Fibroblast of skin of right biceps (primary cell): ENCODE measurements at places on chromosomes 5 and 9.
A peak's percentile ranks its signal among the peaks of the same experiment; 100 is the strongest.

- peak; percentile 60 for DNase-seq
Observed at GRCh38 chr9:134738869-134739659, 97.5 kb downstream of the COL5A1 start.

- DNase-seq: peak; percentile 76
Observed at GRCh38 chr9:130189840-130190239, 17.6 kb downstream of the NCS1 start.

DNA sequence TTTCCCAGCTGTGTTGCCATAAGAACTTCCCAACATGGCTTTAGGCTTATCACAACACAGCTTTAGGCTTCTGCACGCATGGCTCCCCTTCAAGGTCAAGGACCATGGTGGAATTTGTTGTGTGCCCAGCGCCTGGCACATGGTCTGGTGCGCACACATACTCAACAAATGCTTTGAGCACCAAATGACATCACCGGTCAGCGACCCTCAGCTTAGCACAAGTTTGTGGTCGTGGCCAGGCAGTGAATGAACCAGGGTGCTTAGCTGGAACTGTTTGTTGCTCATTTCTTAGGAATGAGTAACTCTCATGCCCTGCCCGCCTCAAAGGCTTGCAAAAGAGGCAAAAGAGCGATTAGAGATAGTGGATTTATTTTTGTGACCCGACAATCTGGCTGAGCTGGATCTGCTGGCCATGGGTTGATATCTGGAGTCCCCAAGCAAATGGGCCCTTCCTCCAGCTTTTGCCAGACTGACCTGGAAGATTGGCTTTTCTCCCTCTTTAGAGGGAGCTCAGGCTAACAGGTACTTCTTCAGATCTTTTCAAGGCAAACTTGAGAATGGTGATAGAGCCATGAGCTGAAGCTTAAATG lies 58.9 kb downstream of the DAP start:
- peak; percentile 78 for DNase-seq

DNA sequence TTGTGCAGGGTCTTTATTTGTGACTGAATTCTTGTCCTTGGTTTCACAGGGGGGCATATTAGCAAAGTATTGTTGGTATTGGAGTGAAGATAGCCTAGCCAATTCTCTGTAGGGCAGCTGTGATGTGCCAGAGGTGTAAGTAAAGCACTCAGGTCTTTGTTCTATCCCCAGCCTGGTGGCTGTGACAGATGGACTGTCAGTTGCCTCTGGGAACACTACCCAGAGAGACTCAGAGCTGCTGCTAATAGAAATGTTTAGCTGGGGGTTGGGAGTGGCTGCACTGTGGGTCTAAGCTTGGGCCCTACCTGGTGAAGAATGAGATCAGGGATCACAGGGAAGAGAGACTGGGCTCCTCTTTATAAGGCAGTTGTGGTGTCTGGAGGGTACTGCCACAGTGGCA lies 1006.5 kb upstream of the TYRP1 start:
- DNase-seq: no peak

GRCh38 chr9:20618361-20618802 lies 3.9 kb downstream of the MLLT3 start:
- DNase-seq: peak; percentile 61

GRCh38 chr5:84218546-84218945 lies 166.1 kb downstream of the EDIL3 start:
- no peak for DNase-seq

- peak; percentile 57 for DNase-seq
Observed at GRCh38 chr9:6827439-6828145, 69.8 kb downstream of the KDM4C start.

DNA sequence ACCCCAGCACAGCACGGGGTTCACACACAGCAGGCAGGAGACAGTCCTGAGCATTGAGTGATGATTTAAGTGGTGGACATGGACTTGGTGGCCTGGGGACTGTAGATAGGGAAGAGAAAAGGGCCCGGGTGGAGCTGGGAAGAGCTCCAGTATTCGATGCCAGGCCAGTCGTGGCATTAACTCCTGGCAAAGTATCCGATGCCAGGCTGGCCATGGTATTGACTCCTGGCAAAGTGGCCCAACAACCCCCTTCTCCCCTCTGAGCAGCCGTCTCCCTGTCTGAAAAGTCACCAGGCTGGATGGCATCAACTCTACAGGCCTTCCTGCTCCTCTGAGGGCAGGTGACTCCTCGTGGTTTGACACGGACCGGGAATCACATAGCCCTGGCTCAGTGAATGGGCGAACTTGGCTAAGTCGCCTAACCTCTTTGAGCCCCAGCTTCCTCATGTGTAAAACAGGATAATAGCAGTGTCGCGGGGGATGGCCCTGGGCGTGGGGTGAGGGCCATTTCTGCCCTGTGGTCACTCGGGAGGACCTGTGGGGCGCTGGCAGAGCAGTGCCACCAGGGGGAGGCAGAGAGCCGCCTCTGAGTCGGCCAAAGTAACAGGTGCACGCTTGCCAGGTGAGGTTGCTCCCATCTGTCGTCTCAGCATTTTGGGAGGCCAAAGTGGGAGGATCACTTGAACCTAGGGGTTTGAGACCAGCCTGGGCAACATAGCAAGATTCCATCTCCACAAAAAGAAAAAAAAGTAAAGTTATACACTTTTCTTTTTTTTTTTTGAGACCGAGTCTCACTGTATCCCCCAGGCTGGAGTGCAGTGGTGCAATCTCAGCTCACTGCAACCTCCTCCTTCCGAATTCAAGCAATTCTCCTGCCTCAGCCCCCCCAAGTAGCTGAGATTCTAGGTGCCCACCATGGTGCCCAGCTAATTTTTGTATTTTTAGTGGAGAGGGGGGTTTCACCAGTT lies 5.7 kb upstream of the SEC16A start:
- peak; percentile 19 for DNase-seq

GRCh38 chr9:131227112-131227958 lies 49.0 kb downstream of the FAM78A start:
- no peak for DNase-seq

DNA sequence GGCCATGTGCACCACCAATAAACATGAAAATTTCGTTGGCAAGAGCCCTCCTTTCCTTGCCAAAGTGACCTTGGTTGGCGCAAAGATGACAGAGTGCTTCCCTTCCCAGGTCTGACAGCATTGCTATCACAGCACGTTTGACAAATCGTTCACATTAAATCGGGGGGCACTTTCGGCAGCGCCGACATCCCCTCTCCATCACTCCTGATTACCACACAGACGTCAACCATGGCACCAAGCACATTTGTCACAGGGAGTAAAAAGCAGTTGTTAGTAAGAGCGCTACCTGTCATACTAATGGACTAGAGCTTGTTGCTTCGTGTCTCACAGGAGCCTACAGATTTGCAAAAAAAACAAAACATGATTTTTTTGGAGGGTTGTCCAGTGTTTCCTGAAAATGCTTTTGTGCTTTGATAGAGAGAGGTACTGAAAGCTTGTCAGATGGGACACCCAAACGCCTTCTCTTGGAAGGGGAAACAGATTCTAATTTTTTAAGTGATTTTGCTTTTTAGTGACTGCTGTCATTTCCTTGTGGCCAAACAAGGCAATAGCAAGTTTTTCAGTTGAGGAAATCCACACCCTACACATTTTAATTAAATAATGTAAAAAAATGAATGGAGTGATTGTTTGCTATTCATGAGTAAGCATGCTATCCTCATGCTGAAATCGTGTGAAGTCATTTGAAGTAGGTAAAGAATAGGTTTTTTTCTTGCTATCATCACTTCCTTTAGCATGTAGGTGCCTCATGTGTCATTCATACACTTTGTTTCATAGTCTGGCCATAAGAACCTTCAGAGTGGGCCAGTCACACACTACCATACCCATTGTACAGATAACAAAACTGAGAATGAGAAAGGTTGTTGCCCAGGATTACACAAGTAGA lies 682.8 kb upstream of the WWC1 start:
- DNase-seq: no peak

- no peak for DNase-seq
Observed at GRCh38 chr9:70322096-70322495, 63.3 kb downstream of the SMC5 start.

GRCh38 chr5:91160714-91161285 lies 222.3 kb downstream of the ARRDC3 start:
- DNase-seq: peak; percentile 11

GRCh38 chr5:132461569-132462070 lies 29.0 kb downstream of the IRF1 start:
- no peak for DNase-seq

DNA sequence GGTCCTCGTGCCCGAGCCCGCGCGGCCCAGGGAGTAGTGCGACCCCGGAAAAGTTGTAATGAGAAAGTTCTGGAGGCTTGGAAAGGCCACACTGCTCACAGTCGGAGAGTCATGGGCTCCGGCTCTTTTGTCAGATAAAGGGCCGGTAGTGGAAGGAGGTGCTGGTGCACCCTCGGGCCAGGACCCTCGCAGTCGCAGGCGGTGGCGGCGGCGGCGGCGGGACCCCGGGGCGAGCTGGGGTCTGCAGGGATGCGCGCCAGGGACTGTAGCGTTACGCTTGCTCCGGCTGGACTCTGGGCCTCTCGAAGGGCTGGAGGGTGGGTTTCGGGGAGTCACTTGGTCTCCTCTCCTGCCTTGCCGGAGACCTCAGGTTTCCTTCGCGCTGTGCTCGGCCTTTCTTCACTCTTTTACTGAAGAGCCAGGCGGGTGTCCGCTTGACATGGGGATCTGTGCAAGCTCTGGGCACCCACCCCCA lies 1.5 kb downstream of the RORB start:
- no peak for DNase-seq

GRCh38 chr9:93207860-93208734 lies 24.2 kb downstream of the WNK2 start:
- DNase-seq: no peak

DNA sequence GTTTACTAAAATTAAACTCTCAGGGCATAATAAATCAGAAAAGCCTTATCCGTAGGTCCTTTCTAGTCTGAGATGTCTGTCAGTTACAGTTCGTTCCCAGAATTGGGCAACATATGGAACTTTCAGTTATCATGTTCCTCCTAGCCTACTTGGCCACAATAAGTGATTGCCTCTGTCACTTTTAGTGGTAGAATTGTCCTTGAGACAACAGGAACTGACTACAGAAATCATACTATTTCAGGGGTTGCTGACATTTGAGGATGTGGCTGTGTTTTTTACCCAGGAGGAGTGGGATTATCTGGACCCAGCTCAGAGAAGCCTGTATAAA lies 956 bp downstream of the ZNF189 start:
- no peak for DNase-seq

GRCh38 chr5:42876375-42876844 lies 64.7 kb upstream of the SELENOP start:
- DNase-seq: no peak

DNA sequence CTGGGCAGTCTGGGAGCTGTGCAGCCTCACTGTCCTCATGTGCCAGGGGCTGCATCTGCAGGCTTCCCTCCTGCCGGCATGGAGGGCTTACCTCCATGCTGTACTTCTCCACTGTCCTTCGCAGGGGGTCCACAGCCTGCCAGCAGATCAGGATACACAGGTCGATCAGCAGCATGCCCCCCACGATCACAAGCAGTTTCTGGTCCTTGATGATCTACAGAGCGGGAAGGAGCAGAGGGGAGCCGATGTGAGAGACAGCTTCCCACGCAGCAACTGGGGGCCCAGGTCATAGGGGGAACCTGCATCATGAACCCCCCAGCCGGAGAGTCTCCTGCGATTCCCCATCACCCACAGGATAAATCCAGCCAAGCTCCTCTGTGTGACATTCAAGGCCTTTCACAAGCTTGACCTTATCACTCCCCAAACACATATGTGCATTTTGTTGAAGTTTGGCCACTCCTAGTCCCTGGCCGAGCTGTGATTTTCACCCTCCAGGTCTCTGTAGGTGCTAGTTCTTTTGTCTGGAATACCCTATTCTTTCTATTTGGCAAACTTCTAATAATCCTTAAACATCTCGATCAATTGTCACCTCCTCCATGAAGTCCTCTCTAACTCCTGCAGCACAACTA lies 107.3 kb upstream of the TBC1D2 start:
- no peak for DNase-seq

DNA sequence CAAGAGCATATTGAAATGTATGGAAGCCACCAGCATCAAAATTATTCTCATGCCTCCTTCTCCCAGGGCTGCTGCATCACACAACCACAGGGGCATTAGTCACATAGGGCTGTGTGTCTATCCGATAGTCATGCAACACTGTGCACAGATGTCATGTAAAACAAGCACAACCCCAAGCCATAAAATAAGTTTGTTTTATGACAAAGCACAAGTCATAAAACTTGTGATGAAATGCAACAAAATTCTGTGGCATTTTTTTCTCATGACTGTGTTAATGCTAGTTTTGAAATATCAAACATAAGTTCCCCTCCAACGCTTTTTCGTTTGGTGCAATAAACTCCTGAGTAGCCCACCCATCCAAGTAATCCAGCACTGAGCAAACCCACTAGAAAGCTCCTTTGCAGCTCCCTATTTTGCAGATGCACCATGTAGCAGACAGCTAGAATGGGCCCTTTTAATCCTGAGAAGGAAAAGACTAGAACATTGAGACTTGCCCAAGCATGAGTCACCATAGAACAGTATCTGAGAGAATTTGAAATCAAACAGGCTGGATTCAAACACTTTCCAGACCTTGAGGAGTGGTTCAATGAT lies 93.3 kb upstream of the ZNF366 start:
- DNase-seq: peak; percentile 98

DNA sequence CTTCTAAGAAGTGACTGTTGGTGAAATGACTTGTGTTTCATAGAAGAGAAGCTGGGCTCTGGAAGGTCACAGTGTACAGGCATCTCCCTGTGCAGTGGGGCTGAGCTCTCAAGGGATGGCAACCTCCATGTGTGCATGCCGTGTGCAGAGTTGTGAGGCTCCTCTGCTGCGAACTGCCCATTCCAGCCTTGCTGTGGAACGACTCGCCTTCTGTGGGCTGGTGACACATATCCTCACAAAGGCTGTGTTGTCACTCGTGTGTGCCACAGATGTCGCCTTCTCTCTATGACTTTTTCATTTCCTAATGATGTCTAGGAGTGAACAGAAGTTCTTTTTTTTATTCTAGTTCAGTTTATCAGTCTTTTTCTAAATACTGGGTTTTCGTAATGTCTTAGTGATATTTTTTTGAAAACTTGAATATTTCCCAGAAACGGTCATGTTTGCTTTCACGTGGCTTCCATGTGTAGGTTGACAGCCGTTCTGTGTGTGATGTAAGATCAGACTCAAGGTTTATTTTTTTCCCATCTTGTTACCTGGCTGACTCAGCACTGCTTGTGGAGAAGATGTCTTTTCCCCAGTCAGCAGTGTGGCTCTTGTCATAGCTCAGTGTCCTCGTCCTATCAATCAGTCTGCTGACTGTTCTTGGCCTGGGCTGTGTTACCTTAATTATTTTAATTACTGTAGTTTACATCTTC lies 57.3 kb upstream of the CACNA1B start:
- DNase-seq: no peak

- DNase-seq: peak; percentile 28
Observed at GRCh38 chr5:137231540-137231939, 267.6 kb downstream of the SPOCK1 start.

DNA sequence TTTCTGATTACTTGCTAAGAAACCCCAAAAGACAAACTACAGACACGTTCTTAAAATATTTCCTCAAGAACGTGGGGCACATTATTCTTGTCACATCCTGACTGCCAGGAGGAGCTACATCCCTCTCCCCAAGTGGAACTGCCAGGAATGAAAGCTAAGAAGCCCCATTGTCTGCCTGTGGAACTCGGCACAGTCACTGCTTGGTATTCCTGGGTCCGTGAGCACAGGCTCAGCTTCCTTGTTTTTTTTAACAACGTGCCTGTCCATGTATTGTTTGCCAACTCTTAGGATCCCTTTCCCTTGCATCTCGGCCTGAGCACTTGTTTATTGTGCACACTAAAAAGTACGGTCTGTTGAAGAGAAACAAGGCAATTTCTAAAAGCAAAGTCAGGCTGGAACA lies 47.0 kb upstream of the SELENOP start:
- no peak for DNase-seq
